ENCODE measurements at places on chromosomes 5 and 9. TPM values are rescaled to one million over a fixed set of nuclear protein-coding genes. Genes with fewer than 3 reads are reported as not detected.
A peak's percentile ranks its signal among the peaks of the same experiment; 100 is the strongest.

DNA sequence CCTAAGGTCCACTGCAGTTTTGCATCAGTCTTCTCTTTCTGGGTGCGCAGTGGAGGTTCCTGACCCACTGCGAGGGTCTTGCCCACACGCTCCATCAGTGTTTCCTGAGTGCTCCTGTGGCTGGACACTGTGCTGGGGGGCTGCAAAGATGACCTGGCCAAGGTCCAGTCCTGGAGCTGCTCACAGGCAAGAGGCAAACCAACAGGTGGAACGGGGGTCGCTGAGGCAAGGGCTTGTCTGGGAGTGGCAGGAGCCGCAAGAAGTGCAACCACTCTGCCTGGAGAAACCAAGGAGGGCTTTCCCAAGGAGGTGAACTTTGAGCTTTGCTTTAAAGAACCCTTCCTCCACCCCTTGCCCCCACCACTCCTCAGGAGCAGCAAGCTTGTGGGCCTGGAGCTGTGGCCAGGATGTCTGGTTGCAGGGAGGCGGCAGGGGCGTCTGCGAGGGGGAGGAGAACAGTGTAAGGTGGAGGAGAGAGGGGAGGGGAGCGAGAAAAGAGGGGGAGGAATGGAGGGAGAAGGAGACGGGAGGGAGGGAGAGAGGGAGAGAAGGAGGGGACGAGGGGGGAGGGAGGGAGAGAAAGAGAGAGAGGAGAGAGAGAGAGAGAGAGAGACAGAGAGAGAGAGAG lies 444 bp upstream of the CPLX2 start:
- peak; percentile 55 for DNase-seq

GRCh38 chr5:53256746-53257145 lies 147.2 kb upstream of the MOCS2 start:
- no peak for DNase-seq

GRCh38 chr5:128480906-128481633 lies 57.0 kb downstream of the FBN2 start:
- DNase-seq: no peak

DNA sequence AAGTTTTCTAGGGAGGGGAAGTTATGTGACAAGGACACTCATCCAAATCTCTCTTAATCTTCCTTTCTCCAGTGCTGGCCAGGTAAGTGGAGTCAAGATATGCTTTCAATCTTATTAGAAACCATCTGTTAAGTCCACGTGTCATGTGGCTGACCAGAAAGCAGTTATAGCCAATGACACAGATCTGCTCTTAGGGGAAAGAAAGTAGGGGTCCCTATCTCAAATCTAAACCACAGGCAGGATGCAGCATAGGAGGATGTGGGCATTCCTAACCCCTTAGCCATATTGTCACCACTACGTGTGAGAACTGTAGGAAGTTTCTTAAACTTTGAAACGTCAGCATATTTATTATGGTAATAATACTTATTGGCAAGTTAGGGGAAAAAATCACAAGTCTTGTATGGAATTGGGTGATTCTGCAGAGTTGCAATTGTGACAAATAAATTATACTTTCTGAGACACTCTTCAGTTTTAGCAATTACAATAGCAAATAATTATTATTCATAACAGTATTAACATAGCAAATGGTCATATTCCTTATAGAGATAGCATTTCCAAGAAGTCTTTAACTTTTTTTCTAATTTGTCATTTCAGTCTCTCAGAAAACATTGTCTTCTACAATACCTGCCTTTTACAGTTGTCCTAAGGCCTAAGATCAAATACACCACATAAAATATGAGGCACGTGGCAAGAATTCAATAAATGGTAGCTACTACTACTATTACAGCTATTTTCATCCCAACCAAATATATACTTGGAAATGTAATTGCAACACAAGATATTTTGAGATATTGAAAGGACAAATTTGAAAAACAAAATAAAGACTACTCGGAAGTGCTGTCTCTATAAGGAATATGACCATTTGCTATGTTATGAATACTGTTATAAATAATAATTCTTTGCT lies 236.9 kb downstream of the PDE4D start:
- DNase-seq: no peak

DNA sequence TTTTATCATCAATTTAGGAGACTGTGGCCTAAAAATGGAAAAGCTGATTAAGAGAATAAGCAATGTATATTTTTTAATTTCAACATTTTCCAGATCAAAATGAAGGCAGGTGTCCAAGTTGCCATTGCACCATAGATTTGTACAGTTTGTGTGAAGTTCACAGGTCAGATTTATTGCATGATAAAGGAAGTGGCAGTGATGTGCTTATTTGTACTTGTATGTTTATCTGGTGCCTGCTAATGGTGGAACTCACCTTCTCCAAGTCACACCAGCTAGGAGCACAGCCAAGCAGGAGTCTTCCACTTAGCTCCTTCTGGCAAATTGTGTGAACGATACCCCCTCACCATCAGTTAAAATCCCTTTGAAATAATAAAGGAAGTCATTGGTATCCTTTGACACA lies 37.8 kb upstream of the ANKRD31 start:
- no peak for DNase-seq

- no peak for DNase-seq
Measured at GRCh38 chr5:123659011-123659410, 147.0 kb downstream of the CSNK1G3 start.

DNA sequence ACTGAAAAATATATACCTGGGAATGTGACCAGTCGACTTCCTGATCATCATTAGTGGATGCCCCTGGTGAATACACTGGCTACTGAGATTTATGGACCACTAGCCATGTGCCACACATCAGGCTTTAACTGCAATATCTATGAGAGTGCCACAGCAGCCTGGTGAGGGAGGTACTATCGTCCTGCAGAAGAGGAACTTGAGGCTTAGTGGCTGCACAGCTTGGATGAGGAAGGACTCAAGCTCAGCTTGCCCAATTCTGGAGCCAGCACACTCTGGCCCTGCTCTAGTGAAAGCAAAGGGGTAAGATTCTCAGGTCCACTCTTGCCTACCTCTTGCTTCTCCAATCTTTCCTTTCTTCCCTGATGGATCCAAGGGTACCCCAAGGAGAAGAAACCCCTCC lies 129.3 kb downstream of the ENTREP1 start:
- DNase-seq: no peak

GRCh38 chr5:141514330-141515133 lies 25.7 kb downstream of the PCDHGC5 start:
- DNase-seq: no peak

GRCh38 chr5:7395947-7396712 lies at the start of gene ADCY2:
TSS of gene ADCY2 (plus strand) at chr5:7396138. CDS start at chr5:7396297, 159 bp downstream.
- DNase-seq: peak; percentile 47

GRCh38 chr9:81676395-81676794 lies 13.0 kb downstream of the TLE1 start:
- no peak for DNase-seq

DNA sequence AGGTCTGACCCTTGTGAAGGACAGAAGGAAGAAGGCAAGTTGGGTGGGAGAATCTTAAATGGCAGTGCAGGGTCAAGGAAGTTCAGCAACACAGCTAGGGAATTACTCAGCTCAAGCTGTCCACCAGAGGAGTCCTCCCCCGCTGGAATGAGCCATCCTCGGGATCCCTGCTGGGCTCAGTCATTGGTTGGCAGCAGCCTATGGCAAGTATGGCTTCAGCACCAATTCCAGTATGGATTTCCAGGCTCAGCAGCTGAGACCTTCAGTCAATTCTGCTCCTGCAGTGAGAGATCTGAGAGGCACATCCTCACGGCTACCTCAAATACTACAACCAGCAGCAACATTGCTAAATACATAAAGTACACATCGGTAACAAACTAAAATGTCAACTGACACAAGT lies 280.6 kb upstream of the PIK3R1 start:
- no peak for DNase-seq

GRCh38 chr5:66960369-66961137 lies 236.0 kb downstream of the CD180 start:
- no peak for DNase-seq

- no peak for DNase-seq
Measured at GRCh38 chr5:61815339-61815738, 483.3 kb downstream of the ZSWIM6 start.

DNA sequence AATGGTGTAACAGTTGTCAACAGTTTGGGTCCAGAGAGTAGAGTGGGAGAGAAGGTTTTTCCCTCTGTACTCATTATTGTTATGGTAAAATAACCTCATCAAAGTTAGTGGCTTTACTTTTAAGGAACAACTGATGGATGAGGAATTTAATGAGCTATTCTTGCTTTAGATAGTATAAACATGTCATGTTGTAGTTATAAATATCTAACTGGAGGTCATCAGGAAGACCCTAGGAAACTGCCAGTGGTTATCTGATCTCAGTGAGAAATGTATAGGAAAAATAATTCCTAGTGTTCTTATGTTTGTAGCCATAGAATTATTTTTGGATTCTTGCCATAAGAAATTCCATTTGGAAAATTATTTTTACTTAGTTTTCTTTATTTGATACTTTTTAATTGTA lies 4.1 kb downstream of the ERCC6L2 start:
- no peak for DNase-seq

GRCh38 chr9:90333226-90333625 lies 309.4 kb downstream of the DIRAS2 start:
- no peak for DNase-seq

DNA sequence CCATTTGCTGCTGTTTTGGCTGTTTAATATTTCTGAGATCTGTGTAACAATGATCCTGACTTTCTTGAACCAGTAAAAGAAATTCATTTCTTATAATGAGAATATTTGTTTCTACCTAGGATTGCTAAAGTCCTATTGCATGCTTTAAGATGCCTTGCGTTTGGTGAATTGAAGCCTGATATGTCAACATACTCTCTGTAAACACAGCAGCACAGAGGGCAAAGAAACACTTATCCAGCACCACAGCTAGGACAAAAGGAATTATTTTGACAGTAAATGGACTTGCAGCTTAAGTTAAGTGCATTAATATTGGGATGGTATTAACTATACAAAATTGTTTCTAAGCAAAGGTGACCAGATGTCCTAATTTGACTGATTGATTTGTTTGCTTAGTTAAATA lies 2031.2 kb upstream of the CDH6 start:
- no peak for DNase-seq

GRCh38 chr5:72328172-72328571 lies 8.0 kb downstream of the PTCD2 start:
- DNase-seq: peak; percentile 52

- no peak for DNase-seq
Measured at GRCh38 chr5:126720369-126720768, 56.6 kb upstream of the LMNB1 start.

- peak; percentile 58 for DNase-seq
Measured at GRCh38 chr5:122077366-122078115, 518 bp downstream of the LOX start.

PCDHGA9 gene
- 8.2 TPM for total RNA-seq

TMEM252 gene
- not detected for total RNA-seq

OBP2B gene
- not detected for total RNA-seq

MAML1 gene
- 35.3 TPM for total RNA-seq

HNRNPA0 gene
- 31.2 TPM for total RNA-seq

DIRAS2 gene
- total RNA-seq: not detected

C9orf50 gene
- total RNA-seq: 0.62 TPM

PLEKHG4B gene
- not detected for total RNA-seq
